ENCODE measurements at places on chromosomes 7 and 10.

DNA sequence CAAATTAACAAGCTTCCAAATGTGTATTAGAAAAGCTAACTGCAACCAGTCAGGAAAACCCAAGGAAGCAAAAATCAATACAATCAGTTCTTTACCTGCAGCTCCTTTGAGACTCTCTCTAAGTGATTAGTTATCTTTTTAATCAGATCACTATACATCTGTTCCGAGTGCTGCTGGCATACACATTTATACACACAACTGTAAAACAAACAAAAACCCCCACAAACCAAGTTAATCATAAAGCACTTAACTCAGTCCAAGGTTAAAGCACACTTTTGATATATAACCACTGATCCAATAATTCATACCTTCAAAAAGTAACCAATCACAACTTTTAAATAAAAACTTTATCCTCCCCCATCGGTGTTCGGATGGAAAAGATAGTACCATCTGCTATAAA, 25.6 kb downstream of the CACUL1 start:
- no peak for DNase-seq

- no peak for DNase-seq
Measured at GRCh38 chr7:1714583-1715330, 44.7 kb downstream of the ELFN1 start.

GRCh38 chr10:86827639-86828038, 71.2 kb downstream of the BMPR1A start:
- no peak for DNase-seq

DNA sequence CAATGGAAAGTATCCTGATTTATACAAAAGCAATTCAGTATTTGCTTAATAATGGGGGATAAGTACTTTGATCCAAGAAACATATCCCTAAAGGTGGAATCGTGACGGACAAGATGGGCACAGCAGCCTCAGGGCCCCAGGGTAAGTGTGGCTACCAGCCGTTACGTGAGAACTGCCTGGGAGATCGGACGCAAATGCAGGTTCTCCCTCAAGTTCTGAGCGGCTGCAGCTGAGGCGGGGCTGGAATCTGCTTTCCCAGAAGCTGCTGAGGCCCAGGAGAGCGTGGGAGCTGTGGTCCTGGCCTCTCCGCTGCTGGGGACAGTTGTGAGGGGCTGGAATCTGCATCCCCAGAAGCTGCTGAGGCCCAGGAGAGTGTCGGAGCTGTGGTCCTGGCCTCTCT, 13.5 kb downstream of the FOXL3 start:
- no peak for DNase-seq

- DNase-seq, result no peak
Measured at GRCh38 chr10:76278811-76279460, 847.5 kb downstream of the LRMDA start.

DNA sequence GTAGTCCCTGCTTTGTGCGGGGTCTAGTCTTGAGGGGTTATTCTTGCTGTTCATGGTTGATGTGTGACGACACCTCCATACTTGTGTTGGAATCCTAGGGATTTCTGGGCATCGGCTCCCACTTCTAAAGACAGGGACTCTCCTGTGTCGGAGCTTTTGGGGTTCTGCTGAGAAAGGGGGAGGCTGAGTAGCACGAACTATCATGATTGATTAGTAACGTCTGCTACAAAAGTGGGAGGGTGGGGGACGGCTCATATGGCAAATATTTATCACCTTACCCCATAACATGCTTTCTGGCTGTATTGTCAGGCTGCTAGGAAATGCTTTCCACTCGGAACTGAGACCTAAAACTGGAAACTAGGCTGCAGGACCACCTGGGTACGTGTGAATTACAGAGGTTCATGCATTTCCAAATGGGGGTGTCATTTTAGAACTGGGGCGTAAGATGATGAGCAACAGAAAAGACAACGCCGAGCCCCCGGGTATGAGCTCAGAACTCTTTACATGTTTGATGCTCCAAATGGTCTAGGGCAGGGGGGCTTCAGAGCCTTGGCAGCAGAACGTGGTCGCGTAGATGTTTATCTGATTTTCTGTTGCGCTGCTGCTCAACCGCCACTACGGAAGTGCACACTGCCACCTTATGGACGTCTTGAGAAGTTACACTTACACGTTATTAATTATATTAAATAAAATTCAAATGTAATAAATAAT, 15.1 kb upstream of the NME8 start:
- DNase-seq, result no peak

DNA sequence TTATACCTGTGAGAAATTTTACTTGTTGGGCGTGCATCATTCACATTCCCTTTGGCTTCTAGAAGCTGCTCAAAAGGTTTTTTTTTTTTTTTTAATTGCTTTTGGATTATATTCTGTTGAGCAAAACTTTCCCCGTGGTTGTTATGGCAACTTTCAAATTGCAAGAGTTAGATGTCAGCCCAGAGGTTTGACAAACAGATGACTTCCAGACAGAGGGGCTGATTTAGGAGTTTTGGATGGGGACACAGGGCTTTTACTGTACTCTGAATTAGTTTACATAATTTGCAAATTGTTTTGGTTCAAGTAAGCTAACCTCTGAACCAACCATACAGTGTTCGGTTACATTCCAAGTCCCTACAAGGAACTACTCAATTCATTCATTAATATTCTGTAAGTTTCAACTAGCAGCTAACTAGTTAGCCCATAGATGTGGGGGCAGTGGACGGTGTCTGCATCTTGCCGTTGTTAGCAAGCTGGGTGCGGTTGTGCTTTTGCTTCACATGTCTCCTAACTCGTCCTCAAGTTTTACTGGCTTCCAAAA, 66.4 kb upstream of the JAZF1 start:
- DNase-seq, result no peak

- no peak for DNase-seq
Measured at GRCh38 chr7:121390617-121391016, 5.5 kb downstream of the FAM3C start.

DNA sequence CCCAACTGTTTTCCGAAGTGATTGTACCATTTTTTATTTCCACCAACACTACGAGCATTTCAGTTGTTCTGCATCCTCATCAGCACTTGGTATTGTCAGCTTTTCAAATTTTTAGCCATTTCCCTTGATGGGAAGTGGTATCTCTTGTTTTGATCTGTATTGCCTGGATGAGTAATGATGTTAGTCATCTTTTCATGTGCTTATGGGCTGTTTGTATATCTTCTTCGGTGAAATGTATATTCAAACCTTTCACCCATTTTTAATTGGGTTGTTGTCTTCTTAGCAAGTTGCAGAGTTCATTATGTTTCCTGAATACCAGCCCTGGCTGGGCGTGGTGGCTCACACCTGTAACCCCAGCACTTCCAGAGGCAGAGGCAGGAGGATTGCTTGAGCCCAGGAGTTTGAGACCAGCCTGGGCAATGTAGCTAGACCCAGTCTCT, 22.1 kb downstream of the CLIP2 start:
- DNase-seq, result no peak

GRCh38 chr10:93458821-93459257, 23.3 kb downstream of the MYOF start:
- DNase-seq, result no peak

GRCh38 chr7:23680414-23681405, 711 bp downstream of the FAM221A start:
- DNase-seq, result peak; percentile 35

GRCh38 chr7:117146059-117146458, 176.8 kb downstream of the WNT2 start:
- no peak for DNase-seq

DNA sequence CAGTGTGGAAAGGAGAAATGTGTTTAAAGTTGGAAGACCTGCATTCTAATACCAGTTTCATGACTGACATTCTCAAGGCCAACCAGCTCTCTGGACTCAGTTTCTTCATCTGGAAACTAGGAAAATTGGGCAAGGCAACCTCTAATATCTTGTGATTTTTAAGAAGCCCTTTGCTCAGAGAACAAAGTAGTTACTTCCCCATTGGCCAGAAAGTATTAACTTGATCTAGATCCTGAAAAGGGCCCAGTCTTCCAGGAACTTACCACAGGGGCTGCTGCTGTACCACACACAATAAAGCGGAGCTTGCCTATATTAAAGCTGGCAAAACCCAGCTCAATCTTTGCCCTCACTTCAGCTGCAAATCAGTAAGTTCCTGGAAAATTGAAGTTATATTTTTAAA, 155.6 kb upstream of the ADO start:
- DNase-seq, result no peak

DNA sequence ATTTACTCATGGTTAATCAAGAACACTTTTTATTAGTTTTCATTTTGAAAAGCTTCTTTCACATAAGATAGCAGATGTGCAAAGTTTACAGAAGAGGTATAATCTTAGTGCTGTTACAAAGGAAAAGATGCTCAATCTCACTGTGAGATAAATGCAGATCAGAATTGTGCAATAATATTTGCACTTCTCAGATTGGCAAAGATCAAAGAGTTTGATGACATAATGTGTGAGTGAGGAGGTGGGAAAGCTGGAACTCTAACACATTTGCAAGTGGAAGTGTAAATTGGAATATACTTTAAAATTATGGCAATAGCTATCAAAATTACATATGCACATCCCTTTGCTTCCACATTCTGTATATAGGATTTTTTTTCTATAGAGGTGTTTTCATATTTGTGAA, 21.5 kb upstream of the STN1 start:
- no peak for DNase-seq

DNA sequence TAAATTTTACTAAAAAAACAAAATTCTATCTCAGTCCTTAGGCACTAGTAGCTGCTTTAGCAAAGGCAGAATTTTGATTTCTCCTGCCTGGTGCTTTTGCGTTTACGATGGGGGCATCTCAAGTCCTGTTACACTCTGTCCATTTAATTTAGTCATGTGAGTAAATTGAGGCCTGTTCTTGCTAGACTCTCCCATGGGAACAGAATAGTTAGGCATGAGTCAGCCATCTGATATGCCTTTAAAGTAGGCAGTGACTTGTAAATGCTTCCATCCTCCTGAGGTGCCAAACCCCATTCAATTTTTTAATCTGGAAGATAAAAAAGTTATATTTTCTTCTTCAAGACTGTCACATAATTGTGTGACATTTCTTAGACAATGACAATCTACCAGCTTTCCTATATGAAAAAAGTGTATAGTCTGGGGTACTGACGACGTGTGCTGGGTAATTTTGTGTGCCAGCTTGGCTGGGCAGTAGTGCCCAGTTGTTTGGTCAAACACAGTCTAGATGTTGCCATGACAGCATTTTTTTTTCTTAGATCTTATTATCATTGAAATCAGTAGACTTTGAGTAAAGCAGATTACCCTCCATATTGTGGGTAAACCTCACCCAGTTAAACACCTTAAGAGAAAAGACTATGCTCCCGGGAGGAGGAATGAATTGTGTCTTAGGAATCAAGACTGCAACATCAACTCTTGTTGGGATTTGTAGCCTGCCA, 603.4 kb downstream of the SORCS1 start:
- no peak for DNase-seq

DNA sequence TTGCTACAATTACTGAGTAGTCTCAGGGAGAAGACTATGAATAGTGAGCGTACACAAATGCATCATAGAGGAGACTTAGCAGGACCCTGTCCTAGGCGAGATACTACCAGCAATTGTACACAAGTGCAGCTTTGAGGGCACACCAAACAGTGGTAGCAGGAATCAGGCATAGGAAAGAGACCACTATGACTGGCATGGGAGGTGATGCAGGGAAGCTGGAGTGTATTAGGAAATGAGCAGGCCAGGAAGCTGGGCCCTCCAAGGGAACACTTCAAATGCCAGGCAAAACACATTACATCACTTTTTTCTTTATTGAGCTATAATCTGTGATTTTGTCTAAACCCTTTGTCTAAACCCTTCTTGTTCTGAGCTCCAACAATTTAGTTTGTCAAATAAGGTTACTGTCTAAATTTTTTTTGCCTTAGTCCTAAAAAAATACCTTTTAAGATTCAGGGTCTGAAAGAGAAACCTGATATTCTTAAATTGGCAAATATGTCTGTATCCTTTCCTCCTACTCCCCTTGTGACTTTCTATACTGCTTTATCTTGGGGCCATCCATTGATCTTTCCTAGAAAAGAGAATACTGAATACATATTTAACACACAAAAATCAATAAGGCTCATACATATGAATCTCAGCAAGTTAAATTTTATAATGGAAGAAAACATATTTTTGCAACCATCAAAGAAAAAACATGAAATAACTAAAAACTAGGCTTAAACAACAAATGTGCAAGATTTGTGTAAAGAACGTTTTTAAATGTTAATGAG, 193.8 kb upstream of the PHYHIPL start:
- no peak for DNase-seq

- DNase-seq, result no peak
Measured at GRCh38 chr10:78045237-78045636, 11.6 kb downstream of the RPS24 start.

DNA sequence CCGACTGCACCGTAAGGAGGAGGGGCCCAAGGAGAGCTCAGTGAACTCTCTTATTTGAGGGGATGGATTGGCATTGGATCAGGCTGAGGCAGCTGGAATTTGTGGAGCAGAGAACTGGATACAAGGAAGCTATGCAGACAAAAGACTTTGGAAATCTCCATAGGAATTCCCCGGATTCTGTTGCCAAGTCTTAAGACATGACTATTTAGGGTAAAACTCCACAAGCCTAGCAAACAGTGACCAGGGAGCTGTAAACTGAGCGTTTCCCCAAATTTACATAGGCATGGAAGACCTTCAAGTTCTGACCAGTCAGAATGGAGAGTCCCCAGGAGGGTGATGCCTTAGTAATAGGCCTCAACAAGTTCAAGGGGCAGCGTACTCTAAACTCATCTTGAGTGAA, 82.5 kb upstream of the PCBD1 start:
- no peak for DNase-seq

DNA sequence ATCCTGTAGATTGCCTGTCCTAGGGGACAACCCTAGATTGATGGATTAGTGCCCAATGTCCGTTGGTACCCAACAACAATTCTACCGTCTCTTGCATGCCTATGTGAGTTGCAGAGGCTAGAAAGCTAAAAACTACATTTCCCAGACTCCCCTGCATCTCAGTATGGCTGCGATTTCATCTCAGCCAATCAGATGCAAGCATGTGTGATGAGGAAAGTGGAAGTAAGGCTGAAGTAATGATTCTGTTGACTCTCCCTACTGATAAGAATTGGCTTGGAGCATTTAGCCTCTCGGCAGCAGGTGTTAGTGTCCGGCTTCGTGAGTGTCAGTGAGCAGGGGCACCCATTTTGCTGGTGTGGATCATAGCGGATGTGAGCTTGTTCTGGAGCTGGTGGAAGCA, 171.9 kb downstream of the FGFR2 start:
- no peak for DNase-seq

DNA sequence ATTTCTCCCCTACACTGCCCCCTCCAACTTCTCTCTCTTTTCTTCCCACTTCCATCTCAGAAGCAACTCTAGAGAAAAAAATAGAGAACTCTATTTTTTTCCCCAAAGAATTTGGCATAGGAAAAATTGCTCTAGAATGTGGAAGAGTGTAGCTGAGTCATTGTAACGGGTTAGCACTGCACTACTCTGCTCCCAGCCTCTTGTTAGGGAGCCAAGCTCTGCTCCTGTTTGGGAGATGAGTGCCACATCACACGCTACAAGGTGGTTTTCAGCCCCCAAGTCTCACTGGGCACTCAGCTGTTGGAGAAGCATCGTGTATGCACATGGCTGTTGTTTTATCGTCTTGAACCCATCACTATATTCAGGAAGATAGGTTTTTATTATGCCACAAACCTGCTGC, 136.4 kb downstream of the BMPER start:
- DNase-seq, result no peak

All from substantia nigra (tissue), 51 donors.